ENCODE measurements at places on chromosomes 3 and 15. TPM values are rescaled to one million over a fixed set of nuclear protein-coding genes. Genes with fewer than 3 reads are reported as not detected.

BMF gene
- 2.4 TPM for total RNA-seq

ZNF774 gene
- total RNA-seq = 0.94 TPM

EHHADH gene
- 3.3 TPM for total RNA-seq

ACKR4 gene
- total RNA-seq = not detected

TMIE gene
- 0.19 TPM for total RNA-seq

MAPK6 gene
- total RNA-seq = 58.0 TPM

TF gene
- 0.59 TPM for total RNA-seq

CPB1 gene
- not detected for total RNA-seq

SPTBN5 gene
- 0.21 TPM for total RNA-seq

SRGAP3 gene
- total RNA-seq = 0.92 TPM

SEMA3F gene
- total RNA-seq = 22.0 TPM

SLC22A13 gene
- 0.07 TPM for total RNA-seq

ZMYND10 gene
- total RNA-seq = 1.0 TPM

LRRC3B gene
- not detected for total RNA-seq

CFAP92 gene
- not detected for total RNA-seq

GHSR gene
- not detected for total RNA-seq

SLC24A5 gene
- not detected for total RNA-seq

SLC12A1 gene
- not detected for total RNA-seq

IQCH gene
- total RNA-seq = 1.0 TPM

SPCS1 gene
- 168 TPM for total RNA-seq

MST1R gene
- total RNA-seq = 5.3 TPM

MESP1 gene
- 1.7 TPM for total RNA-seq

DUOXA2 gene
- total RNA-seq = not detected

XIRP1 gene
- total RNA-seq = 0.25 TPM

TNIK gene
- 3.1 TPM for total RNA-seq

APBA2 gene
- total RNA-seq = 20.6 TPM

SERPINI2 gene
- total RNA-seq = not detected

MESP2 gene
- total RNA-seq = 0.50 TPM

NLGN1 gene
- not detected for total RNA-seq

TRIM42 gene
- not detected for total RNA-seq

PP2D1 gene
- not detected for total RNA-seq

GPR176 gene
- total RNA-seq = 7.7 TPM

PAQR5 gene
- total RNA-seq = 109 TPM

RHCG gene
- 41.0 TPM for total RNA-seq

DLEC1 gene
- not detected for total RNA-seq

WDR5B gene
- total RNA-seq = 3.6 TPM

CCDC9B gene
- 19.2 TPM for total RNA-seq

C2CD4A gene
- 0.14 TPM for total RNA-seq

SEMA3G gene
- total RNA-seq = 0.11 TPM

FGF7 gene
- not detected for total RNA-seq

SEMA5B gene
- total RNA-seq = 0.16 TPM

GANC gene
- 7.4 TPM for total RNA-seq

FBXL22 gene
- 0.32 TPM for total RNA-seq

FMN1 gene
- 0.38 TPM for total RNA-seq

CEP152 gene
- 3.5 TPM for total RNA-seq

ITIH1 gene
- total RNA-seq = not detected

CATSPER2 gene
- 0.50 TPM for total RNA-seq

PTPN23 gene
- total RNA-seq = 21.4 TPM

SEMA6D gene
- not detected for total RNA-seq

GNAT1 gene
- total RNA-seq = 0.48 TPM

GOLGA8T gene
- 1.9 TPM for total RNA-seq

OR5H15 gene
- not detected for total RNA-seq

FAM162A gene
- 29.4 TPM for total RNA-seq

CLDN1 gene
- total RNA-seq = 18.2 TPM

TP63 gene
- 0.18 TPM for total RNA-seq

ISL2 gene
- 3.5 TPM for total RNA-seq

CEP19 gene
- total RNA-seq = 2.7 TPM

DZIP3 gene
- total RNA-seq = 4.4 TPM

ZNF80 gene
- total RNA-seq = 0.04 TPM

Data from A549 treated with dexamethasone at 1 μM for 4 hours (cell line).